Forelimb muscle (tissue), 1 donor: ENCODE measurements at places on chromosomes 16 and 17. TPM values are rescaled to one million over a fixed set of nuclear protein-coding genes. Genes with fewer than 3 reads are reported as not detected.

Gene WSCD1
- 40.3 TPM for polyA plus RNA-seq

DNA sequence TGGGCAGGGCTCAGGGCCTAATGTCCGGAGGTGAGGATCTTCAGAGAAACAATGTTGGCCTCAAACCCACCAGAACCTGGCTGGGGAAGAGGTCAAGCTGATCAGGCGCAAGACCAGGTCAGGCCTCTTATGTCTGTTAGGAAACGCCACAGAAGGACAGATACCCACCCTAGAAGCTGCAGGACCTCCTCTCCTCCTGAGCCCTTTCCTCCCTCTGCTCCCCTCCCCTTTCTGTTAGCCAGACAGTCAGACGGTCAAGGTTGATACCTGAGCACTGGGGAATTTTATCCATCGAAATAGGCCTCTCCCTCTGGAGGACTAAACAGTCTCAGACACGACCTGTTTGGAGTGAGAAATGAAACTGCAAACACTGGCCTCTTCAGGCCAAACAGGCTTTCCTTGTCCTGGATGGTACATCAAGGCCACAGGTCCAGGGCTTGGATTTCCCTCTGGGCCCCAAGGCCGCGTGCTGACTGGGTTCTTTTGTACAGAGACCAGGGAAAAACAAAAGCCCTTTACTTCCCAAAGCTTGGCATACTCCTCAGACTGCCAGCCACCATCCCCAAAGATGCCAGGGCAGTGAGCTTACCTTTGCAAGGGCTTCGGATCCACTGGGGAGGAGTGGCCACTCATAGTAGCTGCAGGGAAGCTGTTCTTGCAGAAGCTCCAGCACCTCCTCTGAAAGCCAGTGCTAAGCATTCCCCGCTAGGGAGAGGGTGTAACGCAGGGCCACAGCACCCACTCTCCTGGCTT, 135.8 kb downstream of the CCDC182 start:
- DNase-seq: no peak

Gene CLEC19A
- 0.16 TPM for polyA plus RNA-seq

GRCh38 chr16:9060225-9060624, 31.2 kb upstream of the HAPSTR1 start:
- no peak for DNase-seq

- no peak for DNase-seq
These were observed 42.7 kb upstream of the METRNL start for GRCh38 chr17:83036666-83037065.

- DNase-seq: no peak
These were observed 1.9 kb downstream of the GPS2 start for GRCh38 chr17:7313088-7313889.

DNA sequence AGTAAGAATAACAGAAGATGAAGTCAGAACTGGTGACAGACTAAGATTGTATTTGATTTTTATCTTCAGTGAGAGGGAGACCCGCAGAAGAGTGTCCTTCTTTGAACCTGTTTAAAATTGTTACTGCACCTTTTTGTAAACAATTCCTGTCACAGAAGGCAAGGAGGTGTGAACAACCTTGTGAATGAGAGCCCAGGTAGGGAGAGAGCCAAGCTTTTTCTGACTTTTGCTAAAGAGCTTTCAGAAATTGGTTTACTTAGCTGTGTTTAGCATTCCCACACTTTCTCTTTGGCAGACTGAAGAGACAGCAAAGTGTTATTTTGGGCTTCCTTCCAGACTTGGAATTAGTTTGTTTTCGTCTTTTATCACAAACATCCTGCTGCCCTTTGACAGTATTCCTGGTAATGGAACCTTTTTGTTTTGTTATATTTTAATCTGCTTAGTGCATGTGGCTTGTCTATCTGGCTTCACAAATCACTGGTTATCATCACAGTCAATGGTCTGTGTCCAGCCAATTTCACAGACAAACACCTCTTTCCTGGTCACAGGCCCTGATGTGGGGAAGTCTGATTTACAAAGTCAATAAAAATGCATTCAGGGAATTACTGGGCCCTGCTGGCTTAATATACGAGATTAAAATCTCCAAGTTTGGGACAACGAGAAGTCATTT, 85.7 kb upstream of the HS3ST2 start:
- no peak for DNase-seq

DNA sequence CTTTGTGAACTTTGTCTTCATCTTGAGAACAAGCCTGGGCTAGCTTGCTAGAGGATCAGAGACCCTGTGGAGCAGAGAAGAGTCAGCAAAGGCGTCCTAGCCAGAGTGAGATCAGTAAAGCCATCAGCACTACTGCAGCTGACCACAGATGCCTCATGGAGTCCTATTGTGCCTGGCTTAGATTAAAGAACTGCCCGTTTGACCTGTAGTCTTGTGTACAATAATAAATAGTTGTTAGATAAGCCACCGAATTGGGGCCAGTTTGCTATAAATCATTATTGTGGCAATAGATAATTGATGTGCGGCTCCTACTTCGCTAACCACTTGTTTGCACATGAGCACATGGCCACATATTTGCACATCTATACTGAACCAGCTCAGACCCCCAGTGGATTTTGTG, 103.0 kb downstream of the CYLD start:
- DNase-seq: no peak

Gene LGALS9B
- polyA plus RNA-seq: not detected

Gene IL34
- 5.0 TPM for polyA plus RNA-seq

DNA sequence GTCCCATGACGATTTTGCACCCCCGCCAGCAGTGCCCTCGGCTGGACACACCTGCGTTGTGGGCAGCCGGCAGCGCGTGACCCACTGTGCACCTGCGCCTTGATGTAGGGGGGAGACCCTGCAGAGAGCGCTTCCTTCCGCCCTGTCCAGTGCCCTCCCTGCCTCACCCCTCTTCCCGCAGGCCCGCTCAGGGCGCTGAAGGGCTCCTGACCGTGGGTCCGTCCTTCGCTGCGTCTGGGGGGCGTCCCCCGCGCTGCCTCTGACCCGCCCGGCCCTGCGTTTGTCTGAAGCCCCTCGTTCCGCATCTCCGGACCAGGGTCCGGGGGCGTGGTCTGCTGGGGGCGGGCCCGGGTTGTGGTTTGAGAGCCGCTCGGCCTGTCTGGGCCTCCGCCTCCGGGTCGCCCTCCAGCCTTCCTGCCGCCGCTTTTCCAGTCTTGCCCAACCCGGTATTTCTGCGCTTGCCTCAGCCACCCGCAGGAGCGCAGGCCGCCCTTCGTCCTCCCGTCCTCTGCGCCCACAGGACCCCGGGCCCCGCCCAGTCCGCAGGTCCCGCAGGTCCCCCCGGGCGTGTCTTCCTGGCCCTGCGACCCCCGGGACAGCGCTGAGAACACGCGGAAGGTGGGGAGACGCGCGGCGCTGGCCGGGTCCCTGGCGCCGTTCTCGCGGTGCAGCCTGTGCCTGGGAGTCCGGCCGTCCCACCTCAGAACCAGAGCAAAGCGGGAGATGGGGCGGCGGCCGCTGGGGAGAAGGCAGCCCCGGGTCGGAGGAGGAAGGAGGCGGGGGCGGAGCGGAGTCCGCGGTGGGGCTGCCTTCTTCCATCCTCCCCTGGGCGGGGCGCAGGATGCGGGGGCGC, 4.0 kb upstream of the IL17C start:
- no peak for DNase-seq

Gene MYO1C
- 81.1 TPM for polyA plus RNA-seq

DNA sequence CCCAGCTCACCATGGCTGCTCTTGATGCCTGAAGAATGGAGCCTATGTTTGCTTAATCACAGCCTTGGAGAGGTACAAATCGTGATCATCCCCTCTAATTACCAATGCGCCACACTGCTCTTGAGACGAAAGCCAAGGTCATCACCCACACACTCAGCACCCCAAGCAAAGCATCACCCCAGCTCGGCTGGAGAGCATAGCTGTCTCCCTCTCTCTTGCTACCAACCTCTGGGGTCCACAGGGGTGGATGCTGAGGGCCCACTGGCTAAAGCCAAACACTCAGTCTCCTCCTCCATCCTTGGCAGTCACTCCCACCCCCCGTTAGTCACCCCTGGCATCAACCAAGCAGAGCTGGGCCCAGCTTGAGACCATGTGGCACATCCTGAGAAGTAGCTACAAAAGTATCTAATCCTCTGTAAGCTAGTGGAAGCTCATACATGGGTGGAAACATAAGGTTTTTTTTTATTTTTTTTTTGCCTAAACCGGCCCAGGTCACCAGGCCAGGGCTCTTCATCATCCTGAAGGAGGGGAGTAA, 44.8 kb downstream of the PIMREG start:
- DNase-seq: no peak

DNA sequence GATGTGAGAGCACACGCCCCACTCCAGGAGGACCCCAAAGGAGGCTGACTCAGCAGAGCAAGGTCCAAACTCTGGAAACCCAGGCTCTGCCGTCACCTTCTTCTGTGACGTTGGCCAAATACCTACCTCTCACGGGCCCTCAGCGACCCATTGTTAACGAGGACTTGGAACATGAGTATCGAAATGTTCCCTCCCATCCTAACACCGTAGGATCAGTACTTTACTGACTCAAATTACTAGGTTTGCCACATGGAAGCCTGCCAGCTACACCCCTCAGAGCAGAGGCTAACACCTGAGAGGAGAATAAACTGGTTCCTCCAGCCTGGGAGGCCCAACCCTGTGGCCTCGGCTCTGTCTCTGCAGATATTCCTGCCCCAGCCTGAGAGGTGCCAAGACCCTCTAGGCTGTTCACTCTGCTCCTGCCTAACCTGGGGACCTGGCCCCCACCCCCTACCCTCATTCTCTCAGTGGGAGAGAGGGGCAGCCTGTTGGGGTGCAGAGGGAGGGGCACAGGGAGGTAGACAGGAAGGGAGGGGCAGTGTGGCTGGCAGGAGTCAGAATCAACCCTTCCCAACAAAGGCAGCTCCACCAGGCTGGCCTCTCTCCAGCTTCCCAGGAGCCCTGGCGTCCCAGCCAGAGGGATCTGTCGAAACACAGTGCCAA, 4.4 kb downstream of the PITPNM3 start:
- DNase-seq: no peak

DNA sequence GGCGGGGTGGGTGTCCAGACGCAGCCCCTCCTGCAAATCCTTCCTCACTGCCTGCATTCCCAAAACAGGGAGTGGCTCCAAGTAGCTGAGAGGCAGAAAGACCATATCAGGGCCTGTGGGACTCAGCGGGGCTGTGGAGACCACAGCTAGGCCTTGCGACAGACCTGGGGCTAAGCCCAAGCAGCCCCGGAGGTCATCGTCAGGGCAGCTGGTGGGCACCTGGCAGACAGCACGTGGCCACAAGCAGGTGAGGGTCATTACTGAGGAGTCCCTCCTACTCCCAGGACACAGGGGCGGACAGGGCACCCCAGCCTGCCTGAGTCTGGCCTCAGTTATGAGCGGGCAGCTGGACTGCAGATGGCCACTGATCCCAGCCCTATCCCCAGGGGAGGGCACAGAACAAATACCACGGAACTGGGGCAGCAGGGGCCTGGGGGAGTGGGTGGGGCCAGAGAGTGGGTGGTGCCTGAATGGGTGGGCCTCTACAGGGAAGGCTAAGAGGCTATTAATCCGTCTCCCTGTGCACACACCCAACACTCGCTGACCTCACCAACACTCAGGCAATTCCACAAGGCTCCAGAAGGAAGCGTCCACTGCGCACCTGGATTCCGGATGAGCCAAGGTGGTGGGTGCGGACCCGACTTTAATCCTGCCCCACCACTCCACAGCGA, 8.5 kb downstream of the HS3ST6 start:
- DNase-seq: no peak

DNA sequence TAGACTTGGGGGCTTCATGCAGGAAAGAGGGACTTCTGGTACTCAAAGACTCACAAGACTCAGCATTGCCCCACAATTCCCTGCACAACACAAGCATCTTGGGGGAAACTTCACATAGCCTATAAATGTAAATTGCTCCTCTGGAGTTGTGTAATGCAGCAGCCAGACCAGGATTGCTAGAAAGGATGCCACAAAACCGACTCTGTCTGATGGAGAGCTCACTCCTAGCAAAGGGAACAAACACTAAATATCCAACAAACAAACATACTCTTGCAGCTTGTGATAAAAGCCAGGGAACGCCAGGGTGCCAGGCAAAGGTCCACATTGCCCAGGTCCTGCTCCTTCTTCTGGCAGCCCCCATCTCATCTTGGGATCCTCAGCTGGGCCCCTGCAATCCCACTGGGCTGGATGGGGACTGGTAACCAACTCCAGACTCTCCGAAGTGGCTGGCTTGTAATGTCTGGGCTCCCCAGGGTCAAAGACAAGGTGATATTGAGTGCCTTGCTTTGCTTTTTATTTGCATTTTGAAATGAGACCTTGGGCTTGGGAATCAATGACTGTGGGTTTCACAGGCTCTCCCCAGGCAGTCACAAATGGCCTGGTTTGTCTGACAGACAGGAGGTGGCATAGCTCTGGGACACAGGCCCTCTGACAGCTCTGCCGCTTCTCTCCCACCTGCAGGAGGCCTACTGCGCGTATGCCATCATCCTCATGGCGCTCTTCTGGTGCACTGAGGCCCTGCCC, 15.3 kb downstream of the SLC13A2 start:
- no peak for DNase-seq

GRCh38 chr16:49596068-49596467, 222.5 kb downstream of the C16orf78 start:
- no peak for DNase-seq

- DNase-seq: no peak
These were observed 38.4 kb downstream of the BPTF start for GRCh38 chr17:67863624-67864247.

DNA sequence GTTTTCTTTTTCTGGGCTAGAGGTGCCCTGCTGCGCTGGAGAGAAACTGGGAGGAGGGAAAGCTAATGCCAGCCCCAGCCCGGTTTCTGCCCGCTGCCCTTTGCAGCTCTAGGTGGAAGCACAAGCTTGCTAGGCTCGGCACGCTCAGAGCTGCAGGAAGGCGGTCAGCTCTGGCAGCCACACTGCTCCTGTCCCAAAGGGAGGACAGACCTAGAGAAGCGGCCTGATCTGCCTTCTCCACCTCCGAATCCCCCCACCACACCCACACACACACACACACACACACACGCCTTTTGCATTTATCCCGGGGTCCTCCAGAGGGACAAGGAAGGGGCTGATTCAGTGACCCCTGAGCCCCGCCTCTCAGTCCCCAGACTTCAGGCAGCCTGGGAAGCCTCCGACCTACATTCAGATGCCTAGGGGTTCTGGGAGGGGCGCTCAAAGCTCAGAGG, 418.1 kb downstream of the SOX9 start:
- DNase-seq: no peak

- DNase-seq: no peak
These were observed 31.7 kb downstream of the CPNE2 start for GRCh38 chr16:57123974-57124674.

DNA sequence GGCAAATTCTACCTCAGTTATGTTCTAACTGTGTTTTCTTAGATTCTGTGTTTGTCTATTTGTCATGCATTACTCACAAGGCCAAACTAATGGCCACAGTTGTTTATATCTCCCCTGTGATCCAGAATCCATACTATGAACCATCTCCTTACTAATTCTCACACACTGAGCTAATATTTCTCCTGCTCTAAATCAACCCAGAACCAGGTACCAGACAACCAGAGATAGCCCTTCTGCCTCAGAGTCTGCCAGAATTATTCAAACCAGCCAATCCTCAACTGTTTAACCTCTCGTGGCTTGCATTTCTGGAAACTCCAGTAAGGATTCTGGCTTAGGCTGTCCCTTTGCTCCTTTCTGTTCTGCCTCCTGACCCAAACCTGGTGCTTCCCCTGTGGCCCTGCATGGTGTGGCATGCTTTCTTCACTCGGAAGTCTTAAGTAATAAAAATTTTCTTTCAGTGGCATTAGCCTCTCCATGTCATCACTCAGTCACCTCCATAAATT, 59.4 kb downstream of the EFCAB5 start:
- DNase-seq: no peak

GRCh38 chr17:57684711-57685498, 60.2 kb downstream of the CCDC182 start:
- no peak for DNase-seq
